NB4 (cell line): ENCODE measurements at places on chromosomes 2 and 18.
A peak's percentile ranks its signal among the peaks of the same experiment; 100 is the strongest.

GRCh38 chr2:20052229-20052851, 912 bp upstream of the LAPTM4A start:
- DNase-seq: no peak

- DNase-seq: no peak
Measured at GRCh38 chr2:22062679-22063078, 938.9 kb downstream of the TDRD15 start.

DNA sequence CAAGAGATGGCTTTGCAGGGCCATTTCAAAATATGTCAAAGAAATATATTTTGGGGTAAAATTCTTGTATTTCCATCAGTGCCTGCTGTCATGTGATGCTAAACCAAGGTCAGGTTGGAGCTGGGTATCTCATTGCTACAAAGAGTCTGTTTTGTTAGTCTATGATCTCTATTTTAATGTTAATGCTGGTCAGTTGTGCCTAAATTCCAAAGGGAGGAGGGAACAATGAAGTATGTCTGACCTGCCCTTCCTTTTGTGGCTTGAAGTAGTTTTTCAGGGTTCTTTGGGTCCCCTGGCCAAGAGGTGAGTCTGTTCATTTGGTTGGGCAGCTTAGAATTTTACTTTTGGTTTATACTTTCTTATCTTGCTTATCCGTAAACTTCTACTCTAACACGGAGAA, 61.6 kb upstream of the DYNAP start:
- DNase-seq: no peak

DNA sequence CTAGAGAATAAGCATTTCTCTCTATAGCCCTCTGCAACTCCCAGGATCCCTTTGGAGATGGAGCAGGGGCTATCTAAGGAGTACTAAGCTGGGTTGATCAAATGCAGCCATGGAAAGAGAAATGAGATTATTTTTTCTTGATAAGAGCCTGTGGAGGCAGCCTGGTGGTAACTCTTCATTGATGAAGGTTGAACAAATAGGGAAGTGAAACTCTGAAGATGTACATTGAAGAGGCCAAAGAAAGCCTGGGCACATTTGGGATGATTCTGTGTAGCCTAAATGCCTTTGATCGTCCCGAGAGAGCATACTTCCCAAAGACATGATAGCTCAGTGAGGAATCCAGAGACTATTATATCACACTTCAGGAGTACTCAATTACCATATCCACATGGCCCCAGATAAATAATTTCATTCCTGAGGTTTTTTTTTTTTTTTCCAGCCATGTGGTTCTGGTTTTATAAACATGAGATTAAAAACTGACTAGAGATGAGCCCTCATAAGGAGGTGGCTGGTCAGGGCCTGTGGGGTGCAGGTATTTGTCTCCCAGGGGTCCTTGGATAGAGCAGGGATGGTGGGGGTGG, 192.5 kb downstream of the TPGS2 start:
- DNase-seq: no peak

DNA sequence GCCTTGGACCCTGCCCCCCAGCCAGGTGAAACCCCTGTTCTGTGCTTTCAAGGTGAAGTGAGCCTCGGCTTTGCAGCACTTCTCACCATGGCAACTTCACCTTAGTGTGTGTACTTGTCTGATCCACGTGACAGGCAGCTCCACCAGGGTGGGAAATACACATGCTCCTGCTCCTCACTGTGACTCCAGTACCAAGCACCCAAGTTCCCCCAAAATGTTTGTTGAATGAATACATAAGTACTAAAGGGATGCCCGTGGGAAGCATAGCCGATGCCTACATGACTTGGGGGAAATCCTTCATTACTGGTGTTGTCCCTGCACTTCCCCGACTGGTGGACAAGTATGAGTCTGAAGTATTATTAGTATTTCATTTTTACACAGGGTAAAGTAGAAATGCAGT, 41.8 kb upstream of the GBX2 start:
- no peak for DNase-seq

- no peak for DNase-seq
Measured at GRCh38 chr18:361941-362310, 94.1 kb upstream of the THOC1 start.

DNA sequence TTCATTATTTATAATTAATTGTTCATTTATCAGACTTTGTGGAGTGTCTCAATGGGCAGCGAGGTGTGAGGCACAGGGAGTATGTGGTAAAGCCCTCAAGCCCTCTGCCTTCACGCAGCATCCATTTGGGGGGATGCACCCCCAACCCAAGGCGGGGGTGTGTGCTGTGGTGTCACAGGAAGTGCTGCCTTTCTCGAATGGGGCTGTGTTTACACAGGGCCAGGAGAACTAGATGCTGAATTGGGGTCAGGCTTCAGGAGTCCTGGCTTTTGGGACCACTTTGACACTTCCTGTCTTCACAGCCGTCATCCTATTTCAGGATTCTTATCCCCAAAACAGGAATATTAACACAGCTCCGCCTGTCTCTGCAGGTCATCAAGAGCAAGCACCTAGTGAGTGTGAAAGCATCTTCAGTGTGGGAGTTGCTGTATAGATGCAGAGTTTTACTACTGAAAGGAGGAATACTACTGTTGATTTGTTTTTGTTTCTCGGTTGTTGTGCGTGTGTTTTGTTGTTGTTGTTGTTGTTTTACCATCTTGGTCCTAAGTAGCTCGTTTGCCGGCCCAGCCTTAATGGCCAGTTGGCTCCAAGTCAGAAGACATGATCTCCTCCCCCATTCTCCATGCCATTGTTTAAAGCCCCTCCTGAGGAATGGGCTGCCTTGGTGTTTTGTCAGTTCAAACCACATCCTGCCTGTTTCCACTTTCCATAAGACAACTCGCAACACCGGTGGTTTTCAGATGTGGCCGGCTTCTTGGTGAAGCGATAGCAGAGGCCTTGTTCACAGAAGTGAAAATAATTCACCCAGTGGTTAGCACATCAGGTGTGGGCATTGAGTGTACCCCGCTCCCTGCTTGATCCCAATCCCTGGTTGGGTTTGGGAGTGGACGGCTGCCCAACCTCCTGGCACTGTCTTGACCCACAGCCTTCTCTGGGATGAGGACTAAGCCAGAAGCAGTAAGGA, 221.3 kb downstream of the BCL2 start:
- peak; percentile 97 for DNase-seq

DNA sequence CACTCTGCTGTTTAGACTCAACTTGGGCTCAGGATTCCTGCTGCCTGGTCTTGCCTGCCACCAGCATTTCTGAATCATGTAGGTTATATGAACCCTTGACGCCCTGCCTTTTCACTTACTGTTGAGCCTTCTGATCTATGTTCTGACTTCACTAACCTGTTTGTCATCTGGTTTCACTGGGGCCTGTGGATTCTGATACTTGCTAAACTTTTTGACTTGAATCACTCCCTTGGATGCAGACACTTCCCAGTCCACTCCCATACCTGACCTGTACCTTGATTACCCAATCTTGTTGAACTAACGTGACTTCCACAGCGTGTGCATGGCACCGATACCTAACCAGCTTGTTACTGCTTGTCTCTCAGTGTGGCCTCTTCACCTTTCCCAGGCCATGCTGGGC, 35.6 kb upstream of the SPAG16 start:
- no peak for DNase-seq

DNA sequence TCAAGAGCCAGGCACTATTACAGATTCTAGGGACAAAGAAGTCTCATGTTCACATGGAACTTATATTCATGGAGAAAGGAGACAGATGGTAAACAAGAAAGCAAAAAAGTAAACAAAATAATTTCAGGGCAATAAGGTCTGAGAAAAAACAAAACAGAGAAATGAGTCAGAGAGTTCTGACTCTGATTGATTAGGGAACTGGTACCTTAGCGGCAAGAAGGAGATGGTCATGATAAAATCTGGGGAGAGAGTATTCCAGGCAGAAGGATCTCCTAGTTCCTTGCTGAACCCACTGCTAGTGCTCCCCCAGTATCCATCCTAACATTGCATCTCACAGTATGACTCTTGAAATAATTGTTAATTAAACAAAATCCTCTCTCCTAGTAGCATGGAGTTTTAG, 161.8 kb upstream of the KLF7 start:
- no peak for DNase-seq

- DNase-seq: no peak
Measured at GRCh38 chr2:132884705-132885104, 214.7 kb upstream of the LYPD1 start.

DNA sequence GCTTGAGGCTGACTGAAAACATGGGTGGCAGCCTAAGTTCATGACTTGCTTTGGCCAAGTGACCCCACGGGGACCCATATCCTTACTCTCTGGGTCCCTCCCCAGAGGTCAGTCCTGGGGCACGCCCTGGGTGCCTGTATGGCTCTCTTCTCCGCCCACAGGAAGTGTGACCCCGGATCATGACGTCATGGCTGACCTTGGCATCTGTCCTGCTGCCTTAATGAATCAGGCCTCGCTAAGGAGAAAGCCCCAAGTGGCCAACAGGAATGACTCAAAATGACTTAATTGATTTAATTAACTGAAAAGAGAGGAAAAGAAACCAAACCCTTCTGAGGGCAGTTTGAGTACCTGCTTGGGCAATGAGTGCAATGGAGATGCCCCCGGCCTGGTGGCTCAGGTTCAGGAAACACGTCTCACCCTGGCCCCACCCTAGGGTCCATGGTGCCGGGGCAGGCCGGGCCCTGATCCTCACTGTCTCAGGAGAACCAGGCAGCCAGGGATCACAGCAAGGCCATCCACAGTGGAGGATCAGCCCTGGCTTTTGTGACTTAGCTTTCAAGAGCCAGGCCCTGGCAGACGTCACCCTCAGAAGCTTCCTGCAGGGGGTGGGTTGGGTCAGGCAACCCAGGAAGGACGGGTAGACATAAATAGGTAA, 112.0 kb downstream of the CYP26B1 start:
- peak; percentile 37 for DNase-seq

DNA sequence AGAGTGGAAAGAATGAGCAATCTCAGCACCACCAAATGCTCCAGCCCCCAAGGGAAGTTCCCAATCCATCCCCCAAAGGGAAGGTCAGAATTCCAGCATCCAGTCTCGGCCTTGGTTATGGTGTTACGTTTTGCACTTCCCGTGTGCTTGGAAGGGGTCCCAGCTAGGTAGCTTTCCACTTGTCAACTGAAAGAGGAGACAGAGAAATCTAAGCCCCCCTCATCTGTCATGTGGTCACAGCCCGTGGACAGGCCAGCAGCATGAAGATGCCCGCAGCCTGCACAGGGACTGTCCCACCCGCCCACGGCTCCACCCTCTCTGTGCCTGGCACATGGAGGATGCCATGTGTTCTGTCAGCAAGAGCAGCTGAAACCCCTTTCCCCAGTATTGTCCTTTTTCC, 32.1 kb downstream of the RHOB start:
- no peak for DNase-seq

DNA sequence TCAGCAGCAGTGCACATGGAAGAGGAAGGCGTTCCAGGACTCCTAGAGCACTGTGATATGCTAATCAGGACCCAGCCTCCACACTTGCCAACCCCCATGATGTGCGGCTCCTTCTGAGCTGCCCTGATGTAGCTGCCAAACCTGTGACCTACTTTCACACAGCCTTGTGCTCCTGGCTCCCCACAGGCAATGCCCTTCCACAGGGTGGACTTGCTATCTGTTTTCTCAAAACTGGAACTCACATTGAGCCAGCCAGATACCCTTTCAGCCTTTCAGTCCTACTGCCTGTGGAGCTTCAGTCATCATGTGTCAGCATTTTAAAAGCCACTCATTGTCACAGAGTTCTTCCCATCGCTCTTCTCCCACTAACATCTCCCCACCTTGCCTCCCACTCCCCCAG, 181.6 kb downstream of the AFF3 start:
- DNase-seq: no peak

GRCh38 chr18:7662866-7663265, 95.8 kb downstream of the PTPRM start:
- no peak for DNase-seq

DNA sequence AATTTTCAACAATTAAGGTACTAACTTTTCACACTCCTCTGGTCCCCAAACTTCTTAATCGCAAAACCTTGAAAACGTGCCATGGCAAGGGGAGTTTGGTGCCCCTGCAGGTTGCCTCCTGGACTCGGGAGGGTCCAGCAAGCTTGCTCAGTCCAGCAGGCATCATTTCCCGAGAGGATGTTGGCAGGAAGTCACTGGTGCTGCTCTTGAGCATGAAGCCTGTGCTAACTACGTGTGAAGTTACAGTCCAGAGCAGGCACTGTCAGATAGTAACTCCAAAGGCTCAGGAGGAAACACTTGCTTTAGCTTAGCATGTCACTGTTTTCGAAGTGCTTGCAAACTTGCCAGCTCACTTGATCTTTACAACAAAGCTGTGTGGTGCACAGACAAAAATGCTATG, 215.4 kb downstream of the MYCN start:
- DNase-seq: no peak

DNA sequence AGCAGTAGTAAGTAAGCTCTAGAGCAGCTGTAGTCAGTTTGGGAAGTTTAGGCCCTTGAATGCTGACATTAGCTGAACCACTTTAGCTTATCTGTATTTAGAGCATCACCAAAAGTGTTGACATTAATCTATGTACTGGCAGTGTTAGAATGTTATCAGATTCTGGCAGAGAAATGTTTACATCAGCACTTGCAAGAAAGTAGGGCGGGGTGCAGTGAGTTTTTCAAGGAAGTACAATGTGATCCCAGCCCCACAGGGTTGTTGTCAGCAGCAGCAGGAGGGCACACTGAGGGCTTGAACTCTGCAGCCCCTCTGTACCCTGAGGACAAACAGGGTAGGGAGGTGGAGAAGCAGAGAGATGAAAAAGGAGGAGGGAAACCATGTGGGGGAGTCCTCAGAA, 35.5 kb upstream of the RMP24 start:
- DNase-seq: no peak

DNA sequence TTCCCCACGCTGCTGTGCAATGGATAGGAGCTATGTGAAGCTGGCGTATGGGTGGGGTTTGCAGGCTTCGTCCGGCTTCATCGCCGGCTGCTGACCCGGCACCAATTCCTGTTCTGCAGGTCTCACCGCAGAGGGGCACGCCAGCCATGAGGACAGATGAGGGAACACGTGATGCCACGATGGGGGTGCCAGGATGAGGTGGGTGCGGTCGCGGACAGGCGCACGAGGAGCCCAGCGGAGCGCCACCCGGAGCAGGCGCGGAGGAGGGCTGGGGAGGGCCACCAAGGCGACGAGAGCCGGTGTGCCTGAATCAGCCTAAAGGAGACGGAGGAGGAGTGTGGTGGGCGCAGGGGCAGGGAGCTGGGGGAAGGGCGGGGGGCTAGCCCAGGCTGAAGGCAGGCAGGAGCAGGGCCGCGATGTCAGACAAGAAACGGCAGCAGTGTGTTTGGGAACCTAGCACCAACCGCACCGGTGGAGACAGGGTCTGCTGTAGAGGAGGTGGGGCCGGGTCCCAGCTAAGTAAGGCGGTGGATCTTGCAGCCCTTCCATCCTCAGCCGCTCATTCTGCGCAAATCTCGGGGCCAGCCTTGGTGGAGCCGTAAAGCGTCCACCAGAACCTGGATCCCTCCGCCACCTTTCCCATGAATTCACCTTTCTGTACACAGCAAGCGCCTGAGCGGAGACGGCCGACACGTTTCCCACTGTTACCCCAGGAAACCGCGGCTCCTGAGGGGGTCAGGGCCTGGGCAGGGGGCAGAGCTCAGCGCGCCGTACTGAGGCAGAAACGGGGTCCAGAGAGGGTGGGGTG, 17.0 kb upstream of the CD8A start:
- peak; percentile 51 for DNase-seq
